ENCODE measurements at places on chromosomes 6 and 20. TPM values are rescaled to one million over a fixed set of nuclear protein-coding genes. Genes with fewer than 3 reads are reported as not detected.

RSPH4A gene
- 0.42 TPM for total RNA-seq

SAMD5 gene
- total RNA-seq: 6.1 TPM

DNA sequence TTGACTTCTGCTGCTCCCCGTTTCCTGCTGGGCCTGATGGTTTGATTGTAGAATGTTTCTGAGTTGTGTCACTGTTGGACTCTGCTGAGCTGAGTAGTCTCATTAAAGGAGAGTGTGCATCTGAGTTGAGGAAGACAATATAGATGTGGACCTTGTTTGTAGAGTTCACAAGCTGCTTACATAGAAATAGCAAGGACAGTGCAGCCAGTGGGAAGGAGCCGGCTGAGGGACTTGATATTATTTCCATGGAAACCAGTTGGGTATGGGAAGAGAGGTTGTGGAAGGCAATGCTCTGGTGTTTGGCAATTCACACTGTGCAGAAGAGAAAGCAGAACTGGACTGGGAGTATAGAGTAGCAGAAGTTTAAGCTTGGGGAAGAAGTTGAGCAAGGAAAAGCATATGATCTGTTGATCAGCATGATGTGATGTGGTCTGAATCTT lies 14.8 kb downstream of the IGF2R start:
- no peak for DNase-seq

- DNase-seq: no peak
Measured at GRCh38 chr6:11975353-11975977, 36.6 kb upstream of the HIVEP1 start.

GRCh38 chr6:63348836-63349235 lies 29.1 kb upstream of the LGSN start:
- DNase-seq: peak; percentile 12

DNA sequence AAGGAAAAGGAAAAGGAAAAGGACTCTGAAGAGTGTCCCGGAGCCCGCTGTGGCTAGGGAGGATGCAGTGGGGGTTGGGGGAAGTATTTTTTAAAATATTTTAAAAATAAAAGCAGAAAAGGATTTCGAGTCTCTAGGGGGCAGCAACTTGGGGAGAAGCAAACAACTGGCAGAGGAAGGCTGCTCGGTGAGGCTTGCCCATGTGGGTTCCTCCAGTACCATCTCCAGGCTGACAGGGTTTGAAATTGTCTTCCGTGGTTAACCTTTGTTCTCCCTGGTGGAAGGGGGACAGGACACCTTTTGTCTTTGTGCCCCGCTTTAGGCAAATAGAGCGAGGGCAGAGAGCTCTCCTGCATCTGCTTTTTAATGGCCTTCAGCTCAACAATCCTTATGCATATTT lies 60.4 kb upstream of the SNX9 start:
- no peak for DNase-seq

DNA sequence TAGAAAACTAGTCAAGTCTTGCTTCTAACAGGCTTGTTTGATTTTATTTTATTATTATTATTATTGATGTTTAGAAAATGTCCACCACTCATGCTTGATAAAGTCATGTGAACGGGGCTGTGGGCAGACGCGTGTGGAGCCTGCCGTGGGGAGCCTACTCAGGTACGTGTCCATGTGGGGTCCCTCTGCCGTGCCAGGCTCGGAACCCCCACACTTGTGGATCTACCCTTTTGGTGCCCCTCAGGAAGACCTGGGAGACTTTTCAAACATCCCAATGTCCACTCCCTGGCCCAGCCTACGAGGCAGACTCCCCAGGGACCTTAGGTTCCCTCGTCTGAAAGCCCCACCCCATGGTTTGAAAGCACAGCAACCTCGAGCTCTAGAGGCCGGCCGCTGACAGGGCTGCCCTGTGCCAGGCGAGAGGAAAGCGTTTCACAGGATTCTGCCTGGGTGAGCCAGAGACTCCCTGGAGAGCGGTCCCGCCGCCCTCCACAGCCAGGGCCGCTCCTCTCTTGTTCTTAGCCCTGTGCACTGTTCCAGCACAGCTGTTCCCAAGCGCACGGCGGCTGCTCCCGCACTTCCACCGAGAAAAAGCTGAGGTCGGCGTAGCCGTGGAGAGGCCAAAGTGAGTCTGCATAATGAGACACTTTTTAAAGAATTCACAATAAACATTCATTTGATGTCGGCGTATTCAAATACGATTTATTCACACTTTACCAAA lies 249.7 kb downstream of the TTLL2 start:
- DNase-seq: no peak

DNA sequence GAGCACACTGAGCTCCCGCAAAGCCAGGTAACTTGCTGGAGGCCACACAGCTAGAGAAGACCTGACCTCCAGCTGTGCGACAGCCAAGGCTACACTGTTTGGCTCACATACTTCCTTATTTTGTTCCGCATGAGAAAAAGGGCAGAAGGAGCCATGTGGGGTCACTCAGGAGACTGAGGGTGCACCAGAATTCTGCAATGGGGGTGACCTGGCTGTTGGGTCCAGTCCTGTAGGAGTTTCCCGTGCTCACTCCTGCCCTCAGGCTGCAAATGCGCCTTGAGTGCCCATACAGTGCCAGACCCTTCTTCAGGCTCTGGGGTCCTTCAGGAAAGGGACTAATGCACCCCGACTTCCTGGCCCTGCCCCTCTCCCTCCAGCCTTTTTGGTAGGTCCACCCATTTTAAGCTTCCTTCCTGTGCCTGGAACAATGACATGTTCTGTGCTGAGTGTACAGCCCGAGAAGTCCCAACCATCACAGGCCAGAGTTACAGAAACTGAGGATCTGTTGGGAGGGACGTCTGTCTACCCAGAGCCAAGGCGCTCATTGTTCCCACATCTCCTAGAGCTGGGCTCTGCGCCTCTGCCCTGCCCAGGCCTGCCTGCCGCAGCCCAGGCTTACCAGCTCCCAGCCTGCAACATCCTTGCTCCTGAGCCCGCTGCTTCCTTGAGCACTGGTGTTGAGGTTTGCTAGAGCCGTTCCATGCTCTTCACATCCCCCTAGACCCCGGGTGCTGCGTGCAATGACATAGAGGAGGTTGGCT lies 33.5 kb upstream of the CD93 start:
- no peak for DNase-seq

DNA sequence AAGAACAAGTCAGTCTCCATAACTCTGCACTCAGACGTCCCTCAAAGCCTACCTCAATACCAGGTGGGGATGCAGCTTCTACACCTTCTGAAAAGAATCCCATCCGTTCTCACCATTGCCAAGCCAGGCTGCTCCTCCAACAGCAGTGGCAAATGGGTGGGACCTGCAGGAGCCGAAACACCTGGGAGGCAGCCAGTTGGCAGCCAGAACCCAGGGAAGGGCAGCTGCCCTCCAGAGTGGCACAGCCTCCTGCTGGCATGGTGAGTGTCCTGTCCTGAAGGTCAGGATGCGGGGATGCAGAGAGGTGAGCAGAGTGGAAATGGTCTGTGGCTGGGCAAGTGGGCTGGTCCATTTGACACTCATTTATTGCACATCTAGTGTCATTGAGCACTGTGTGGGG lies 210.6 kb upstream of the CDH4 start:
- DNase-seq: no peak
